ENCODE measurements at places on chromosomes 7 and 10.

- DNase-seq, result no peak
Measured at GRCh38 chr10:112819231-112819630, 130.8 kb upstream of the TCF7L2 start.

DNA sequence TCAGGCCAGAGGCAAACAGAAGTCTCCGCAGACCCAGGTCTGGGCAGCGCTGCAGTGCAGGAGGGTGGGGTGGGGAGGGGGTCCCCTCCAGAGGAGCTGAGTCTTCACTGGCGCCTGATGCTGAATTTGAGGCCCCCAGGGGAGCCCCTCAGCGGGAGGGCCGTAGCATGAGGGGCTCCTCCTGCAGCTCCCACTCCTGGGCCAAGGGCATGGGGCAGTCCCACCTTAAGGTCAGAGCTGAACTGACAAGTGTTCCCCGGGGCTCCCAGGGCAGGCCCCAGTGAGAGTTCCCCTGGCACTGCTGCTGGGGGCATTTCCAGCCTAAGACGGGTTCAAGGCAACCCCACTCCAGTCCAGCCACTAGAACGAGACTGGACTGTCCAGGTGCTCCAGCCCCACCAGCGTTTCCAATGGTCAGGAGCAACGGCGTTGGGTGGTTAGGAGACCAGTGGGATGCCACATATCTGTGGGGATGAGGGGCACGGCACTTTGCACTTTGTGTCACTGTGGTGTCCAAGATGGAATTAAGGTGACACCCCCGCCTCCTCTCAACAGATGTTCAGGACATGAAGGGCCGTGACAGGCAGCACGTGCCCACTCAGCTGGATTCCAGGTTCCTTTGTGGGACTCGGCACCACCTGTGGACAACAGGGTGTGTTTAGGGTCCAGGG is 139.1 kb downstream of the PTPRN2 start:
- DNase-seq, result no peak

- DNase-seq, result no peak
Measured at GRCh38 chr7:129008645-129009414, 46.1 kb downstream of the TNPO3 start.

DNA sequence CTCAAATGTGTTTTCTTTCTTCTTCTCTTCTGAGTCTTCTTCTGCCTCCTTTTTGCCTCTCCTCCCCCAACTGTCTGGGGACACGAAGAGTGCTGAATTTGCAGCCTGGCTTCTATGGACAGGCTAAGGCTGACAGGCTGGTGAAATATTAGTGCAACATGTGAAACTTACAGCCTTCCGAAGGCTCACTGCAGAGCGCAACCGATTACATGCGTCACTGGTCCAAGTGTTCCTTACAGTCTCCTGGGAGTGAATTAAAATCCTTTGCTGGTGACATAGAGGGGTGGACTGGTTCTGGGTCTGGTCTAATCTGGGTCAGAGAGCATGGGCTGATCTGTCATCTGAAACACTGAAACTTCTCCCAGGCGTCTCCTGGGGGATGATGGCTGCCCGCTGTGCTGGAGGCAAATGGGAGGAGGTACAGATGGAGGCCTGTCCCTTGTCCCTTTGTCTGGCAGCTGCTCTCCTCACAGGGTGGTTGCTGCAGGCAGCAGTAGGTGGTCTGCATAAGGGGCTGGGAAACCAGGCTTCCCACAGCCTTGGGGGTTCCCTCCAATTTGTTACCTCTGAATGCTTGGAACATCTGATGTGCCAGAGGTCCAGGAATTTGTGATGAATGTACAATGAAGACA is 143.8 kb upstream of the BMPER start:
- no peak for DNase-seq

- DNase-seq, result no peak
Measured at GRCh38 chr7:96225251-96225650, 96.6 kb downstream of the SLC25A13 start.

GRCh38 chr10:29681676-29682448 is 47.1 kb upstream of the SVIL start:
- DNase-seq, result peak; percentile 37

- no peak for DNase-seq
Measured at GRCh38 chr7:120874016-120874415, 16.1 kb upstream of the TSPAN12 start.

GRCh38 chr10:24791084-24791726 is 67.5 kb upstream of the ARHGAP21 start:
- DNase-seq, result no peak

- no peak for DNase-seq
Measured at GRCh38 chr10:92640107-92640506, 47.2 kb downstream of the KIF11 start.

Data from activated T-cell treated with anti-CD3 and anti-CD28 coated beads for 1 hour (primary cell).